ENCODE measurements at places on chromosomes 11 and 22.
A peak's percentile ranks its signal among the peaks of the same experiment; 100 is the strongest.

- DNase-seq: no peak
These were observed 1.3 kb downstream of the CARS1 start for GRCh38 chr11:3055891-3056290.

GRCh38 chr11:72363112-72363511, 71.2 kb downstream of the CLPB start:
- no peak for DNase-seq

GRCh38 chr11:108199446-108200321, 22.8 kb downstream of the NPAT start:
- DNase-seq: peak; percentile 33

GRCh38 chr11:83259559-83259958, 26.6 kb downstream of the CCDC90B start:
- DNase-seq: no peak

- peak; percentile 11 for DNase-seq
These were observed 75.6 kb upstream of the TEAD1 start for GRCh38 chr11:12598330-12599256.

DNA sequence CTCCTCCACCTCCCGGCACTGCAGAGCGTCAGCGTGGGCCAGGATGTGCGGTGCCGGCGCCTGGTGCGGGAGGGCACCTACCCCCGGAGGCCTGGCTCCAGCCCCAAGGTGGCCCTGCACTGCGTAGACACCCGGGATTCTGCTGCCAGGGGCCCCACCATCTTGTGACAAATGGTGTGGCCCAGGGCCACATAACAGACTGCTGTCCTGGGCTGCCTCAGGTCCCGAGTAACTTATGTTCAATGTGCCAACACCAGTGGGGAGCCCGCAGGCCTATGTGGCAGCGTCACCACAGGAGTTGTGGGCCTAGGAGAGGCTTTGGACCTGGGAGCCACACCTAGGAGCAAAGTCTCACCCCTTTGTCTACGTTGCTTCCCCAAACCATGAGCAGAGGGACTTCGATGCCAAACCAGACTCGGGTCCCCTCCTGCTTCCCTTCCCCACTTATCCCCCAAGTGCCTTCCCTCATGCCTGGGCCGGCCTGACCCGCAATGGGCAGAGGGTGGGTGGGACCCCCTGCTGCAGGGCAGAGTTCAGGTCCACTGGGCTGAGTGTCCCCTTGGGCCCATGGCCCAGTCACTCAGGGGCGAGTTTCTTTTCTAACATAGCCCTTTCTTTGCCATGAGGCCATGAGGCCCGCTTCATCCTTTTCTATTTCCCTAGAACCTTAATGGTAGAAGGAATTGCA, 13.5 kb downstream of the TSKU start:
- no peak for DNase-seq

DNA sequence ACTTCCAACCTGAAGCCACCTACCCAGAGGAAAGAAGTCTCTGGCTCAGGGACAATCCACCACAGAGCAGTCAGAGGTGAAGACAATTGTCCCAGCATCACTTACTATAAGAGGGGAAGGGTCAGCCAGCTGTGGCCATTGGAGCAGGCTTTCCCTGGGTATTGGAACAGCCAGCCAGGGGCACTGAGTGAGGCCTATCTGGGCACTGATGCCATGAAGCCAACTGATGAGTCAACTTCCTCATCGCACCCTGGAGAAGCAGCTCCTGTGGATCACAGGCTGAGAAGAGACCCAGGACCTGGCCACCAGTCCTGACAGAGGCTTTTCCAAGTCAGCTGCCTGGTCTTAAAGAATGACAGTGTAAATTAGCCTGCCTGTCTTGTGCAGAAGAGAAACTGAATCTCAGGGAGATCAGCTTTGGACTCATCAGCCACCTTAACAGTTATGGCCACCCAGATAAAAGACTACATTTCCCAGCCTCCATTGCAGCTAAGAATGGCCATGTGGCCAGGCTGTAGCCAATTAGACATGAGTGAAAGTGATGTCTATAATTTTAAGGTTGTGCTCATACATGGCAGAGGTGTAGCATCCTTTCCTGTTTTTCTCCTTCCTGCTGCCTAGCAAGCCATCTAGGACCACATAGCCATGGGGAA, 19.0 kb downstream of the CHST1 start:
- DNase-seq: peak; percentile 48

GRCh38 chr11:45171550-45171949, 25.1 kb downstream of the PRDM11 start:
- no peak for DNase-seq

DNA sequence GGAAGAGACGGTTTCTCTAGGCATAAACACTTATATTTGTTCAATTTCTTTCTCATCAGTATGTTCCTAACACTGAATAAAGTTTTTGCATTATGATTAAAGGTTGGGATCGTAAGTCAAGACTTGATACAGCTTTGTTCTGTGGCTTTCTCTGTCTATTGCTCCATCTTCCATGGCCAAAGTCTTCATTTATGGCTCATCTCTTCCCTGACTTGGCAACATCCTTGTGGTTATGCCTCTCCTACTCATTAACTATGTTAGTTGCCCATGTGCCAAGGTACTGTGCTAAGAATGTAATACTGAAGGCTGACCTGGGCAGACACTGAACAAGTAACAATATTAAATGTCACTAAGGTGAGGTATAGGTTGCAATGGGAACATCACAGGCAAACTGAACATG, 1.6 kb upstream of the ACCSL start:
- no peak for DNase-seq

DNA sequence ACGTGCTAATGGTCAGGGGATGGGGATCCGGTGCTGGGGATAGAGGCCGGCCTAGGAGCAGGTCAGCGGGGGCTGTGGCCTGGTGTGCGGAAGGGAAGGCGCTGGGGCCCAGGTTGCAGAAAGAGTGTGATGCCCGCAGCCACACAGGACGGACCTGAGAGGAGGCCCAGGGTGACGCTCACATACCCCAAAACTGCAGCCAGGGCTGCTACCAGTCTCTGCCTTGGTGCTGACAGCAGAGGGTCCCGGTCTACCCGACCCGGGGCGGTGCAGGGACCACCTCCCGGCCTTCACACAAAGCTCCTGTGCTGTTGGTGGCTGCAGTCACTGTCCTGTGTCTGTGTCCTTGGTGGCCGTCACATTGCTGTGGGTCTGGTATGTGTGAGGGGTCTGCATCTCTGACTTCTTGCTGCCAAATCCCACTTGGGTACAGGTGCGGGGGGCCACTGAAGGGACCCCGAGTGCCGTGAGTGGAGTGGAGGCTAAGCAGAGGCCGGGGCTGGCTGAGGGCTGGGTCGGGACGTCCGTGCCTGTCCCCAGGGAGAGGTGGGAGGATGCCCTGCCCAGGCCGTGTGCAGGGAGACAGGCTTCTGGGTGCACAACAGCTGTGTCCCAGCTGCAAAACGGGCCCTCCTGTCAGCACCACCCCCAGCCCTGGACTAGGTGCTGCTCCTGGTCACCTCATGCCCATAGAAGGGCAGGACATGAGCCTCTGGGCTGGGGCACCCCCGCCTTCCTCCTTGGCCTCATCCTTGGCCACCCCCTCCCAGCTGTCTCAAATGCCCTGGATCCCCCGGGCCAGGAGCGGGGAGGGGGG, 1.5 kb downstream of the LSP1 start:
- DNase-seq: no peak

- DNase-seq: no peak
These were observed 9.7 kb downstream of the EHF start for GRCh38 chr11:34630544-34630943.

- DNase-seq: no peak
These were observed 1.5 kb upstream of the SIK3 start for GRCh38 chr11:117099696-117100095.

- no peak for DNase-seq
These were observed 62.1 kb upstream of the AMOTL1 start for GRCh38 chr11:94705891-94706615.

DNA sequence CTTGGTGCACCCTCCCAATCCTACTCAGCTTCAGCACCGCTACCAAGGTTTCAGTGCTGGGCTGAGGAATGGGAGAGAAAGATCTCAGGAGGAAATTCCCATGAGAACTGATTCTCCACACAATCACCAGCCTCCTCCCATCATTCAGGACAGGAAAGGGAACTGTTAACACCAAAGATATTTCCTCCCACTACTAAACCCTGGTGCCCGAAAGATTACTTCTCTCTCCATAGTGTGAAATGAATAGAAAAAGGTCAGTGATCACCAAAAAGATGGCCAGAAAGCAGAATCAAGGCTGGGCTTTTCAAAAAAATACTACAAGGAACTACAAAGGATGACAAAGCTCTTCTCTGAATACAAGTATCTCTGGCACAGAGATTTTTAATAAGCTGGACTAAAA, 26.1 kb downstream of the TCIRG1 start:
- DNase-seq: no peak

DNA sequence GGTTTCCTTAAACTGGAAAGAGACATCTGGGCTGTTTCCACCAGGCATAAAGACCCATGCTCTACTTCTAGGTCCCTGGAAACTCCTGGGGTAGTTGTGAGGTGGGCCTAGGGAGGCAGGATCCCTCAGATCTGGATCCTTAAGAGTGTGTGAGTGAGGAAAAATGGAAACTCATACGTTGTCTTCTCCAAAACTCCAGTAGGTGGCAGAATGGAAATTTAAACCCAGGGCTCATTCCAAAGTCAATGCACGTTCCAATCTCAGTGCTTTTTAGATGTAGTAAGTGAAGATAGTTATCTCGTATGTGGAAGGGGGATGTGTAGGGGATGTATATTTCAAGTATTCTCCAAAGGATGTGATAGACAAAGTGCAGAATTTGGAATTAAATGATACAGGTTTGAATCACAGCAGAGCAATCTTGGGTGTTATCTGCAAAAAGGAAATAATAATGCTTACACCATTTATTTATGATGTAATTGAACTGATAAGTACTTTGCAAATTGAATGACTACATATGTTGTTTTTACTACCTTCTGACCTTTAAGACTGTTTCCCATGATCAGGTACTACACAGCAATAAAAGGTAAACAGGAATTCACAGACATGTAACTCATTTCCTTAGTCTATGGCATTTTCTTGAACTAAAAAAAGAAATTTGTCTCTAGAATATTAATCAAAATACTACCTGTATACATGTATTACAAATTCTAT, 13.1 kb upstream of the MMP1 start:
- DNase-seq: no peak

GRCh38 chr11:34028425-34028824, 23.1 kb upstream of the CAPRIN1 start:
- DNase-seq: no peak
